Stimulated activated CD4-positive, alpha-beta T cell treated with anti-CD3 and anti-CD28 coated beads, Interleukin-12 subunit alpha, Interleukin-12 subunit beta, amount 100 ng/mL, for 48 hours (primary cell): ENCODE measurements at places on chromosomes 5 and 9.

- no peak for DNase-seq
Measured at GRCh38 chr9:38234479-38235170, 157.9 kb upstream of the ALDH1B1 start.

- DNase-seq, result no peak
Measured at GRCh38 chr5:33944543-33945132, 8.5 kb downstream of the RXFP3 start.

GRCh38 chr5:31113666-31114350 is 79.7 kb upstream of the CDH6 start:
- no peak for DNase-seq

DNA sequence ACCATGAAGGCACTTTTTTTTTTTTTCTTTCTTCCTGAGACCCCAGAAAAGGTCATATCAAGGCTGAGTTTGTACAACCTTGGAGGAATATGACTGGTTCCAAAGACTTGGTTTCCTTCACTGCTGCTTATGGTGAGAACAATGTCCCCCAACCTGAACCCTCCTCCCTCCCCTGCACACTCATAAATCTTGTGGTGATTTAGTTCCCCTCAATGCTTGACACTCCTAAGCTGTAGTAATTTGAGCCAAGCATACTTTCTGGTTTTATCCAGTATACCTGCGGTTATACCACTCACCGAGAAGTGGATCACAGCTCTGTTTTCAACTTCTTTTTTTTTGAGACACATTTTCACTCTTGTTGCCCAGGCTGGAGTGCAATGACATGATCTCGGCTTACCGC is 149.9 kb upstream of the KLF4 start:
- DNase-seq, result no peak

GRCh38 chr5:139149477-139150199 is 48.5 kb downstream of the SIL1 start:
- DNase-seq, result no peak

DNA sequence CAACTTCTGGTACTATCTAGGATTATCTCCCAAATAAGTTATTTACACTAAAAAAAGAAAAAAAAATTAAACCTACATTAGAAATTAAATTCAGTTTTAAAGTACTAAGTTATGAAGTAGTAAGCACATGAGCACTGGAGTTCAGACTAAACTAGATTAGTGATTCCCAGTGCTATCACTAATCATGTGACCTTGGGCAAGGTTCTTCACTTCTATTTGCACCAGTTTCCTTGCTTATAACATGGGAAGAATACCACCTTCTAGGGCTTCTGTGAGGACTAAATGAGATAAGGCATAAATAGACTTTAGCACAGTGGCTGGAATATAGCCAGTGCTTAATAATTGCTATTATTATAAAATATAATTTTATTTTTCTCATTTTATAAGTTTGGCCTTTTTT is 10.5 kb downstream of the ELOVL7 start:
- no peak for DNase-seq

DNA sequence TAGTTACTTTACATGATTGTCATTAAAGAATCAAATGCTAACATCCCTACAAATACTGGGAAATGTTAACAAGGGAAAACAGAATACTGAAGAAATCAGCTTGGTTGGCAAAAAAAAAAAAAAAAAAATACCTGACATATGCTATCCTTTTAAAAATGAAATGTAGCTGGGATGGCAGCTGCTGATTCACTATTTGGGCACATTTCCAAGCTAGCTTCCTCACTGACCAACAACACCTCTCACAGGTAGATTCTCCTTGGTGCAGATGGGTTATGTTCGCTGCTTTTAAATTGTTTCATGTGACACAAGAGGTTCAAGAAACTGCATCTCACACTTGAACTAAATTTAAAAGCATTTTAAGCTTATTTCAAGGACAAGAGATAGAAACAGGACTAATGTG is 6.1 kb upstream of the PRUNE2 start:
- no peak for DNase-seq

DNA sequence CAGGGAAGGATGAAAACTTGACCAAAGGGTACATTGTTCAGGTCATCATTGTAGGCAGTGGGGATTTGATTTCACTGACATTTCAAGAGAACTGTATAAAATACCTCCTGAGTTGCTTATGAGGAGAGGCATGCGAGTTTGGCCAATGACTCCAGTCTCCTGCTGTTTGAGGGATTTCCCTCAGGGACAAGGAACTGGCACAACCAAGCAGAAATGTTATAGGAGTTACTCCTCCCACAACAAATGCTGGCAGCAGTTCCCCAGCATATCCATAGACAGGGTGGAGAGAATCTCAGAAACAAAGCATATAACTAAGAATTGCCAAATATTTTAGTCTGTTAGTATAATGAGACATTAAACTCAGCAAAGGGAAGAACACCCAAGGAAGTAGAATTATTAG is 47.2 kb upstream of the FBXL7 start:
- no peak for DNase-seq

DNA sequence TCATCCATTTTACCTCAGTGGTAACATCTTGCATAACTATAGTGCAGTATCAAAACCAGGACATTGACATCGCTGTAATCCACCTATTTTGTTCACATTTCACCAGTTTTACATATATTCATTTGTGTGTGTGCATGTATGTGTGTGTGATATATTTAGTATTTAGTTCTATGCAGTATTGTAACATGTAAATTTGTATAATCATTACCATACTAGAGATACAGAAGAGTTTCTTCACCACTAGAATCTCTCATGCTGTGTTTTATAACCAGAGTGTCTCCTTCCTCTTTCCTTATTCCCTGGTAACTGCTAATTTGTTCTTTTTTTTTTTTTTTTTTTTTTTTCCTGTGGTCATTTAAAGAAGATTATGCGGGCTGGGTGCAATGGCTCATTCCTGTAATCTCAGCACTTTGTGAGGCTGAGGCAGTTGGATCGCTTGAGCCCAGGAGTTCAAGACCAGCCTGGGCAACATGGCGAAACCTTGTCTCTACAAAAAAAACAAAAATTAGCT is 11.0 kb downstream of the RASA1 start:
- no peak for DNase-seq

GRCh38 chr5:10995891-10996290 is 234.9 kb upstream of the DAP start:
- DNase-seq, result no peak

DNA sequence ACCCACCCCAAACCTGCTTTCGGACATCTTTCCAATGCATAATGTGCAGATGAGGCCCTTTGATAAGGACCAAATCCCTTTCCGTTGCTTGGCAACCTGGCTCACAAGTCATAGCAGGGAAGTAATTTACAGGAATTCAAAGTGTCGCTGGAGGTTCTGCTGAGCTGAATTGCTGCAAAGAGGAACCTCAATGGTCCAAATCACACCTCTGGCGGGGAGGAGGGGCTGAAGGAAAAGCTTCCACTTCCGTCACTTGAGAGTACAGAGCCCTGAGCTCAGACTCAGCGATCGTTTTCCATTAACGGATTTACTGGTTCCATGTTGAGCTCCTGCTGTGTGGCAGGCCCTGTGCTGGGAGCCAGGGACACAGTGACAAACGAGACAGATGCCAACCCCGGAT is 99.3 kb downstream of the KCNIP1 start:
- DNase-seq, result no peak

DNA sequence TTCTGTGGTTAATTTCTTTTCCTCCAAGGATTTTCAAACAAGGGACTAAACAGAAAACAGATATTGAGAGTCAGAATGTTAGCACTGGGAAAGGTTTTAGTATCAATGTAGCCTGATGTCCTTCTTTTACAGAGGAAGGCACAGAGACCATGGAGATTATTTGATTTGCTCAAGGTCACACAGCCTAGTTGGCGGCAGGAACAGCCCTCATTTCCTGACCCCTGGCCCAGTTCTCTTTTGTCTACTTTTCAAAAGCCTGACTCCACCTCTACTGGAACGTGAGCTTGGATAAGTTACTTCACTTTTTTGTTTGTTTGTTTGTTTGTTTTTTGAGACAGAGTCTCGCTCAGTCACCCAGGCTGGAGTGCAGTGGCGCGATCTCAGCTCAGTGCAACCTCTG is 6.6 kb upstream of the NRG2 start:
- no peak for DNase-seq

GRCh38 chr5:146592352-146592751 is 76.4 kb upstream of the GPR151 start:
- no peak for DNase-seq
